ENCODE measurements at places on chromosomes 12 and 14.
A peak's percentile ranks its signal among the peaks of the same experiment; 100 is the strongest.

DNA sequence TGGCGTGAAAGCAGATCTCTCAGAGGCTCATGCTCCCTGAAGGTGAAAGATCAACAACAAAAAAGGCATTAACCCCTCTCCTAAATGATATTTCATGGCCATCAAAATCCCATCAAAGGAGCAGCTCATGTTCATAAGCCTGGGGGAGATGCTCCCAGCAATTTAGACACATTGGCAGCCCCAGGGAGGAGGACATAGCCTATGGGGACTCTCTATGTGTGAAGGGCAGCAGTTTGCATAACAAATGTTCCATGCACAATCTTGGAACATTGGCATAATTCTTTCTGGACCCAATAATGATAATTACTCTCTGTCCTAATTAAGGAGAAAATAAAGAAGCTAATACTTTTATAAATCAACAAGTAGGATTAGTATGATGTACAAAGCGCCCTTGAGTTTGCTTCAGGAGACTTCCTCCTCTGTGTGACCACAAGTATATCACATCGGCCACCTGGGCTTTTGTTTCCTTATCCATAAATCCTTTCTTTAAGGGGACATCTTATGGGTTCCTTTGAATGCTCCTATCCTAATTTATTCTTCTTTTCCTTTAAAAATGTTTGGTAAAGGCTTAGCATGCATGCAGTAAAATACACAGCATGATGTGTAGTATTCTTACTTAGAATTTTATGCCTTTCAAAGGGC, 161.9 kb upstream of the PLEKHG7 start:
- DNase-seq = no peak

GRCh38 chr12:116971222-116971621, 60.5 kb downstream of the FBXW8 start:
- DNase-seq = no peak

DNA sequence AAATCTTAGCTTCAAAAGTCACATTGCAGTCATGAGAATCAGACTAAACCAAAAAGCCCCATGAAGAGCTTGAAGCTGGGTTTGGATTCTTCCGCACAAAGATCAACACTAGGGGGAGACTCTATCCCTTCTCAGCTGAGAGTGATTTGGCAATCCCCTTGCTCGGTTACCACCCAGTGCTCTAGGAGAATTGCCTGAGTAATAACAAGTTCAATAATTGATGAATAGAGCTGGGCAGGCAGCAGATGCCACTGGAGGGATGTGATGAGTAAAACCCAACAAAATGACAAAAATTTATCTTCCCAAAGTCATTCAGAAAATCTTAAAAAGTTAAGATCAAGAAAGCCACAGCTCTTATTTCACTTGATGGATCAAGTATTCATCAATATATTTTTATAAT, 185.6 kb upstream of the ARID2 start:
- DNase-seq = peak; percentile 27

DNA sequence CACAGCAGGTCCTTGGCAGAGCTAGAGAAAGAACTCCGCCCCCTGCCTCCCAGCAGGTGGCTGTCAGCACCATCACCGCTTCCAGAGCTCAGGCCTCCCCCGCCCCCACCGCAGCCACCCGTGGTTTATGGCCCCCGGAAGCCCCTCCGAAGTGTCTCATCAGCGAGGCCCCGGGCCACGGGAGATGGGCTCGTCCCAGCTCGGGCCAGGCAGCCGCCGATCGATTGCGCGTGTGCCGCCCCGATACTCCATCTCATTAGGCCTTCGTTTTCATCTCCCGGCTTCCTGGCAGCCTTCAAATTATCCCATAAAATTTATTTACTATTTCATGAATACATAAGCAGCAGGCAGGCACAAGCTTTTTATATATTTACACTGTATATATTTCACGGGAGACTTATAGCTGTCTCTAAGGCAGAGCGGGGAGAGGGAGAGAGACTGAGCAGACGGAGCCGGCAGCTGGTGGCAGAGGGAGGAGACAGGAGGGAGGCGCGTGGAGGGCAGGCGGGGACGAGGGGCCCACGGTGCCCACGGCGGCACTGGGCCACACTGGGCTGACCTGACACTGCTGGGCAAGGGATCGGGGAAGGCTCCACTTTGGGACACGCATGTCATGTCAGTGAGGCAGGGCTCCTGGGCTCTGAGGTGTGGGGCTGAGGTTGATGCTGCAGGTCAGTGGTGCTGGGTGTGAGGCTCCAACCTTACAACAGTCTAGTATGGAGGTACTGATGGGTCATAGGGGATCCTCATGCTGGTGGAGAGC, 241.2 kb downstream of the RBM19 start:
- no peak for DNase-seq

GRCh38 chr12:26340649-26341048, 145.3 kb downstream of the SSPN start:
- no peak for DNase-seq

DNA sequence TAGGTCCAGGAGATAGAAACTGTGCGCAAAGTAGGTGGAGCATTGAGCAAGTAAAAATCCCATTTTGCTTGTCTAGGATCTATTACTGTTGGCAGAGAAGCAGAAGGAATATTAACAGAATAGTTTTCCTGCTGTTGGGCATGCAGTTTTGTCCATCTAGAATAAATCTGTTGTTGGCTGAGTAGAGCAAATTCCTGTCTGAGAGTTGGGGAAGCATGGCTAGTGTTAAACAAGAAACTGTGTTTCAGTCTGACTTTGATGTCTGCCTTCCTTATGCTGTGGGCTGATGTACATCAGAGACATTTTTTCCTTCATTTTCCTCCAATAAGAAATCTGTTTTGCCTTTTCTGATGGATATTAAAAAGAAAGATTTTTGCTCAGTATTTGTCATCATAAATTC, 98.2 kb downstream of the RAD52 start:
- DNase-seq = no peak

- no peak for DNase-seq
These were observed 58.2 kb downstream of the LMNTD1 start for GRCh38 chr12:25494926-25495325.

DNA sequence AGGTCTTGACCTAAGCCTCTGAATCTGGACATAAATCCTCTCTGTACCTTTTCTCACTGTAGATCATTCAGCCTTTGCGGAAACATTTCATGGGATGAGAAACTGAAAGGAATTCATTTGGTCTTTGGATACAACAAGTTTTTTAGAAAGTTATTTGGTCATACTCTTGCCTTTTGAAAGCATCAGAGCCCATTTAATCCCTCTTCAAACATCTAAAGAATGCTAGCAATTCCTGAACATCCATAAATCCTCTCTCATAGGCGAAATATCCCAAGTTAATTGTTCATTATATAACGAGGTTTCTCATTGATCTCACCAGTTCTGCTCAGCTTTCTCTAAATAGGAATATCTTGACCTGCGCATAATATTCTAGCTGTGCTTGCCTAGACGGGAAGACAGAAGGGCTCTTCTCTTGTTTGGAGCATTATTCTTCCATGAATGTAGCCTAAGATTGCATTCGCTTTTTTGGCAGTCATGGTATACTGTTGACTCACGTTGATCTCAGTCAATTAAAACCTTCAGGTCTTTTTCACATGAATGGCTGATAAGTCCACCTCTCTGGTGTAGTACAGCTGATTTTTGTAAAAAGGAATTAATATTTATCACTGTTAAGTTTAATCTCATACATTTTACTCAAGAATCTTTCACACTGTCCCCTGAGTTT, 24.1 kb downstream of the NTN4 start:
- DNase-seq = no peak

- no peak for DNase-seq
These were observed 19.1 kb upstream of the SLC17A8 start for GRCh38 chr12:100337727-100338126.

DNA sequence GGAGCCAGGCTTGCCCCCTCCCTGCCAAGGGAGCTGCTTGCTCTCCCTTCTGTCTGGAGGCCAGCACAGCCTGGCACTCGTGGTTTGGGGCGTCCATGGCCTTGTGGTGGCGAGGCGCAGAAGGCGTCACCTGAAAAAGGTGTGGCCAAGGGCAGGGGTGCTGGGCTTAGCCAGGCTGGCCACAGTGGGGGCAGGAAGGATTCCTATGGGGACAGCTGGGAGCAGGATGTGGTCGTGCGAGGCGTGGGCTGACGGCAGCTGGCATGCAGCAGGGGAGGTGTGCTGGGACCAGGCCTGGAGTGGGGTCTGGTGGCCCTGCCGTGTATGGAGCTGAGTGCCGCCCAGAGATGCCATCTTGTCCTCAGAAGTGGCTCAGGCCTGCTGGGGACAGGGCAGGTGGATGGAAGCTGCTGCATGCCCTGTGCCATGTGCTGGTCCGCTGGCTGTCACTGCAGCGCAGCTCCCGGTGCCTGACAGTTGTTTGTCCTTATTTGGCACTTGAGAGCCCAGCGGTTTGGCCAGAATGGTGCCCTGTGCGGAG, 30.0 kb downstream of the SH2B3 start:
- no peak for DNase-seq

- no peak for DNase-seq
These were observed 189.0 kb upstream of the CDKN3 start for GRCh38 chr14:54207476-54208462.

DNA sequence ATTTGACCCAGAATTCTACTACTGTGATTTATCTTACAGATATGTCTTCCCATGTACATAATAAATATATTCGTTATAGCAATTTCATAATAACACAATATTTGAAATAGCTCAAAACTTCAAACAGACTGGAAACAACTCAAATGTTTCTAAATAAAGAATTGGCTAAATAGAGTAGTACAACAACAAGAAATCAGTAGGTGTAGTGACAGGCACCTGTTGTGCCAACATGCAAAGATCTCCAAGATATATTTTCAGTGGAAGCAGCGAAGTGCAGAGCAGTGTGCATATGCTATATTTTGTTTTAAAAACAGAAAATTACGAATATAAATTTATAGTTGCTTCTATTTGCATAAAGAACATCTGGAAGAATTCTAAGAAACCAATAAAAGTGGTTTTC, 60.9 kb downstream of the GRIP1 start:
- DNase-seq = no peak

DNA sequence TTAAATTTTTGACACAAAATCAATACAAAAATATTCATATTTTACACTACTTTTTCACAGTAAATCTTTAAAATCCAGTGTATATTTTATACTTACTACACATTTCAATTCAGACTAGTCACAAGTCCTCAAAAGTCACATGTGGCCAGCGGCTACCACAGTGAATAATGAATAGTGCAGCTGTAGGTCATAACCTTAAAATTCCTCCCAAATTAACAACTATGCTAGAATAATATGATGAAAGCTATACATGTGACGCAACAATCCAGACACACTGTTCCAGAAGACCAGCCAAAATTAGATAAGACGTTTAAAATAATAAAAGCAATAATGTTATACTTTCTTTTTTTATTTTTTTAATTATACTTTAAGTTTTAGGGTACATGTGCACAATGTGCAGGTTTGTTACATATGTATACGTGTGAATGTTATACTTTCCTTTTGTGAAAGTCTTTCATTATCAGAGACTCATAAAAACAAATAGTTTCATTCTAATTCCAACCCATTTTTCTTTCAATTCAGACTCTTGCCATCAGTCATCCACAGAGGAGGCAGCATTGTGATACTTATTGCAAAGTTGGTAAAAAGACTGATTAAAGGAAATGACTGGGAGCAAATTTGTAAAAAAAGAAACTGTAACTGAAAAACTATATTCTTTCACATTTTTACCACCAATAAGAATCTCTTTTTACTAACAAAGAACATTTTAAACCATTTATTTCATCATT, 67.0 kb downstream of the C2CD5 start:
- no peak for DNase-seq

GRCh38 chr12:113418213-113418879, 3.8 kb upstream of the SDSL start:
- DNase-seq = no peak

GRCh38 chr14:56805201-56805991, 4.9 kb downstream of the OTX2 start:
- DNase-seq = no peak

DNA sequence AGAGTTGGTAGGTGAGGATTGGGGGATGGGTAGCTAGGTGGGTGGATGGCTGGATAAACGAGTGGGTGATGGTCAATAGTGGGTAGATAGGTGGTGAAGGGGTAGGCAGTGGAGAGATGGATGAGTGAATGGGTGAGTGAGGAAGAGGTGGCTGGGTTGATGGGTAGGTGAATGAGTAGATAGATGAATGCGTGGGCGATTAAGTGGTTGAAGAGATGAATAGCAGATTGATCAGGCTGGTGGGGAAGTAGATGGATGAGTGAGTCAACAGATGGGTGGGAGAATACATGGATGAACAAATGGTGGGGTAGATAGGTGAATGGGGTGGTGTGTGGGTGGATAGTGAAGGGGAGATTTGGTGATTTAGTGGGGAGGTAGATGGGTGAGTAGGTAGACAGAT, 51.1 kb downstream of the SYNE3 start:
- DNase-seq = no peak

DNA sequence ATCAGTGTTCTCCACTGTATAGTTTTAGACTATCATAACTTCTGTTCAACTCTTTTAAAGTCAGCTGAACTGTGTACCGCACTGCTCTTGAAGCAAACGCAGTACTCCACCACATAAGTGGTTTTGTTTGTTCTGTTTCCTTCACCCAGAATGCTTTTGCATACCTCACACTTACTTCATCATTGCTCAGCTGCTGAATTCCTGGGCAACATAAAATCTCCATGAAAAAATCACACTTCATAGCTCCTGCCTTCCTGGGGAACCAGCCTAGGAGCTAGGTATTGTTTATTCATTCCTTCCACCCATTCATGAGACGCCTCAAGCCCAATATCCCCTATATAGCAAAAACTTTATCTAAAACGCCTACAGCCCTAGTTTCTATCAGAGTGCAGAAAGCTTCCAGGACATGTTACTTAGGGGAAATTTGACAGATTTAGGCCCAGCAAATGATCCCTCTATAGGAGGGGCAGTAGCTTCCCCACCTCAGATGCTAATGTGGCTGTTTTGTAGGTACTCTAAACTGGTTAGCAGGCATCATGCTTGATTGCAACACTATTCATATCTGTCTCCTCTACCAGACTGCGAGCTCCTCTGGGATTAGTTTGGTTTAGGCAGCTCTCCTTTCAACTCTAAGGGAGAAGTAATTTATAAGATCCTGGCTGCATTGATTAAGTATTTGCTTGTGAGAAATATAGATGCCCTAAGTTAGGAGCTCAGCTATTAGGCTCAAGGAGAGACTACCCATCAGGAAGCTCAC, 44.5 kb downstream of the LRRC9 start:
- no peak for DNase-seq

- no peak for DNase-seq
These were observed 1766.9 kb upstream of the SEL1L start for GRCh38 chr14:83300476-83301064.

GRCh38 chr14:104802394-104803184, 1.7 kb downstream of the ZBTB42 start:
- no peak for DNase-seq

DNA sequence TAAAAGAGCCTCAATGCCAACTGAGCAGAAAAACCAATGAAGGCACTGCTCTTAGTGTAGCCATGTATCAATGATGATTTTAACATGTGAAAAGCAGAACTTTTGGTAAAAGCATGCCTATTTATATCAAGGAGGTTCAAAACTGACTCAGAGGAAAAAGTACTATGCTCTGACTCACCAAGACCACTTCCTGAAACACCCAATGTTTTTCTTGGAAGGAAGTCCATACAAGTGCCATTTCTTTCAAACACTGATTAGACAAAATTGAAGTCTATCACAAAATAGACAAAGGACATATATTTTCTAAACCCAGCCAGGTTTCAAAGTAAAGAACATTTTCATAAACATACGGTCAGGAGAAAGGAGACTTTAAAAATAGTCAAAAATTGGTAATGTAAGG, 88.6 kb downstream of the EPS8 start:
- DNase-seq = no peak

GRCh38 chr12:76340680-76341435, 7.4 kb downstream of the BBS10 start:
- no peak for DNase-seq
